ENCODE measurements at places on chromosomes 11 and 22.
A peak's percentile ranks its signal among the peaks of the same experiment; 100 is the strongest.

DNA sequence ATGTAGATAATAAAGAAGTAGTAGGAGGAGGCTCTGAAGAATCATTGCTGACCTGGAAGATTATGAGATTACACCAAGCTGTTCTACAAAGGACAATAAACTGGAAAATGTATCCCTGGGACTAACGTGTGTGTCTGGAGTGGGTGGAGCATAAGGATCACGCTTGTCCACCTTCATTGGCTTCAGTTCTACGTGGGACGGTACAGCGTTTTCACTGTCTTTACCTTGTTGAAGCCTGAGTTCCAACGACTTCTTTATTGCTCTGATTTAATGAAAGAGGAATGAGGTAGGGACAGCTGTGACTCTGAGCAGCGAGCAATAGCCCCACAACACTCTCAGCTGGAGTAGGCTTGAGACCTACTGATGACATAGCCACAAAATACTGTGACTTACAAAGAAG, 87.0 kb downstream of the ARHGAP42 start:
- DNase-seq = no peak

DNA sequence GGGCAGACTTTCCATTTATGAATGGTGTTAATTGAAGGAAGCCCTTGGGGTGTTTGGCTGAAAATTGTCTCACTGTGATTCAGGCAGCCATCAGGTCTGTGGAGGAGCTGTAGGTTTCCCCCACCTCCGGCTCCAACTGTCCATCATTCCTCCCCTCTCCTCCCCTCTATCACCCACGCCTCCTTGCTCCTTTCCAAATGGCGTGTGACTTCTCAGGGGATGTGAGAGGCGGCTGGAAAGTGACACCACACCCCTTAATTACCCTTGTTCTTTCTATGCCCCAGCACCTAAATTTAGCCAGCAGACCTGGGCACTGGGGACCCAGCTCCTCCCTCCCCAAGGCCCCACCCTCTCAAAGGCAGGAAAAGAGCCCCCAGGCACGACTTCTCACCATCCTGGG, 38.1 kb upstream of the SYT7 start:
- no peak for DNase-seq

GRCh38 chr11:69702769-69703452, 911 bp downstream of the FGF19 start:
- DNase-seq = no peak

DNA sequence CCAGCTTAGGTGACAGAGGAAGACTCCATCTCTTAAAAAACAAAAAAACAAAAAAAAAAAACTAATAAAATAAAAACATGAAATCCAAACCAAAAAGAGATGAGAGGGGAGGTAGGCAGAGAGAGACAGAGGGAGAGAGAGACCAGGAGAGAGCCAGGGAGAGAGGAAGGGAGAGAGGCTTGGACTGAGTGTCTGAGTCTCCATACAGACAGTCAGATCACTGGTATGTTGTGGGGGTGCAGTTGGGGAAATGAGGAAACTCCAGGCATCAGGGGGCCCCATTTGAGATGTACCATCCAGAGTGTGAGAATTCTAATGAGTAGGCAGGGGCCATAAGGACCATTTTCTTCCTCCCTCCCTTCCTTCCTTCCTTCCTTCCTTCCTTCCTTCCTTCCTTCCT, 53.1 kb upstream of the SEPTIN5 start:
- no peak for DNase-seq

DNA sequence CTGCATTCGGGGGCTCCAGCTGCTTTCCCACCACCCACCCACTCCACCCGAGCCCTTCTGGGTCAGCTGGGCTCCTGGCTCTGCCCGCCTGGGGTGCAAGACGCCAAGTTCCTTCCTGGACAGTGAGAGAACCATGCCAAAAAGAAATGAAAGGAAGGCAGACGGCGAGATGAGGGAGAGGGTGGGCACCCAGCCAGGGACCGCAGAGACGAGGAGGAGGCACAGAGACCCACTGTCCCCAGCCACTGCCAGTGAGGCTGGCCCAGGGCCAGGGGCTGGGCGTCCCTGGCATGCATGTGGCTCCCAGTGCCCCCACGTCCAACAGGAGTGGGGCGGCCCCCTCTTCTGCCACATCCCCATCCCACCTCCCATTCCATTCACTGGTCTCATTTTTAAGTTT, 10.8 kb upstream of the CD81 start:
- no peak for DNase-seq

DNA sequence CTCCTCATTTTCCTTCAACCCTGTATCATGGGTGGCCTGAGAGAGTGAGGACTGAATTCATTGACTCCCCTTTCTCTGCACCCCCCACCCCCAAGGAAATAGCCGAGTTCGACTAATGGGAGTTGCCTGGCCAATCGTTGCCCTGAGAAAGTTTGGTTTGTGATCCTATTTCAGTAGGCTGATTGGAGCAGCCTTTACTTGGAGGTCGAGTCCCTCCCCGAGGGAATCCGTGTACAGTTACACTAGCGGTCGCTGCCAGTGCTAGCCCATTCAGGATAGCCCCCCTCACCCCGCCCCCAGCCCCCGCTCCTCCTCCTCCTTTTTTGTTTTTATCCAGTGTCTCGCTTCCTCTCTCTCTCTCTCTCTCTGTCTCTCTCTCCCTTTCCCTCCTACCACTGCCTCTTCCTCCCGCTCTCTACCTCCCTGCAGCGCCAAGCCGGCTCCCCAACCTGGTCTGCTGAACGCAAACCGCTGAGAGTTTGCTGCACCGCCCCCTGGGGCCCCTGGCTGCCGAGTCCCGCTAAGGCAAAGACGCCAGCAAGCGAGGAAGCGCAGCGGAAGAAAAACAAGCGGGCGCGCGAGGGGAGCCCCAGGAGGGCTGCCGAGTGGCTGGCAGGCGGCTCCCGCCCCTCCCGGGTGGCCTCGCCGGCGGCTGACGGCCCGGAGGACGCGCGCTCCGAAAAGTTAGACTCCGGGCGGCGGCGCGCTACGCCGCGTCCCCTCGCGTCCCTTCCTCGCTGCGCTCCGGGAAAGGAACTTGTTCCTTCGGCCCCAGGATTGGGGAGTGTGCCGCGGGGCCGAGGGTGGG, at the start of gene GRAMD1B:
Gene GRAMD1B (plus strand): TSS at position 357 of the 808 bp plus-strand sequence. CDS start 524 bp downstream, outside the sequence.
- DNase-seq = peak; percentile 50

- DNase-seq = no peak
These were observed 163.6 kb upstream of the ISX start for GRCh38 chr22:34902335-34902734.

GRCh38 chr22:49956914-49957825, 3.4 kb upstream of the PIM3 start:
- DNase-seq = no peak

GRCh38 chr22:35022291-35022690, 43.7 kb upstream of the ISX start:
- no peak for DNase-seq

DNA sequence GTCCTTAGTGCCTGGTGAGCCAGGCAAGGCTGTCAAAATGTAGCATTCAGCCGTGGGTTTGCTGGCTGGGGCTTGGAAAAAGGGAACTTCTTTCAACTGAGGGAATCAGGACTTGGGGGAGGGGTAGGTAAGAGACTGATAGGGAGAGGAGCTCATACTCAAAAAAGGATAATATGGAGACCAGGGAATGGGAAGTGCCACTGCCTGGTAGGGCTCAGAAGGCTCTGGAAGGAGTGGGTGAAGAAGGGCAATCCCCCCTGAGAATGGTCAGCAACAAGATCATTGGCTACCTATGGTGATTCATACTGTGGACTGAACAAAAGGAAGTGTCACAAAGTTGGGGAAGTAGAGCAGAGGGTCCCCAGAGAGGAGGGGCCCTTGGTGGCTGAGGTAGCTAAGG, 1.9 kb downstream of the CNGA4 start:
- DNase-seq = no peak

DNA sequence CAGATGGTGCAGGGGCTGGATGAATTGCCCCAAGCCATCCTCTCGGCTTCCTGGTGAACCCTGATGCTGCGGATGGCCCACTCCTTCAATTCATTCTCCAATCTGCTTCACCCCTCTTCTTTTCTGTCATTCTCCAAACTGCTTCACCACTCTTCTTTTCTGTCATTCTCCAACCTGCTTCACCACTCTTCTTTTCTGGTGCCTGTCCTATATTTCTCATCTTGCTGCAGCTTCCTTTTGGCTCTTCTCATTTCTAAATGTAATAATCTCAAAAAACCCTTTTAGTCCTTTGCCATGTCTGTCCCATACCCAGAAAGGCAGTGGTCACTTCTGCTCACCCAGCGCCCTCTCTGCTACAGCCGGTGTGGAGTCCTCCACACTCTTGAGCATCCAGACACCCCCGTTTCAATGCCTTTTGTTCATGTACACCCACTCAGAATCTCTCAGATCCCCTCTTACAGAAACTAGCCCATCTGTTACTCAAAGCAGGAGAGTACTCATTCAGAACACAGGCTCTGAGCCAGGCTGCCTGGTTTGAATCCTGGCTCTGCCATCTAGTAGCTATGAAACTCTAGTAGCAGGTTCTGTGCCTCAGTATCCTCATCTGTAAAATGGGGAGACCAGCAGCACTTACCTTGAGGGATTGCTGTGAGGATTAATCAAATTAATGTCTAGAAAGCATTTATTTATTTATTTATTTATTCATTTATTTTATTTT, 14.9 kb downstream of the SERPIND1 start:
- no peak for DNase-seq

DNA sequence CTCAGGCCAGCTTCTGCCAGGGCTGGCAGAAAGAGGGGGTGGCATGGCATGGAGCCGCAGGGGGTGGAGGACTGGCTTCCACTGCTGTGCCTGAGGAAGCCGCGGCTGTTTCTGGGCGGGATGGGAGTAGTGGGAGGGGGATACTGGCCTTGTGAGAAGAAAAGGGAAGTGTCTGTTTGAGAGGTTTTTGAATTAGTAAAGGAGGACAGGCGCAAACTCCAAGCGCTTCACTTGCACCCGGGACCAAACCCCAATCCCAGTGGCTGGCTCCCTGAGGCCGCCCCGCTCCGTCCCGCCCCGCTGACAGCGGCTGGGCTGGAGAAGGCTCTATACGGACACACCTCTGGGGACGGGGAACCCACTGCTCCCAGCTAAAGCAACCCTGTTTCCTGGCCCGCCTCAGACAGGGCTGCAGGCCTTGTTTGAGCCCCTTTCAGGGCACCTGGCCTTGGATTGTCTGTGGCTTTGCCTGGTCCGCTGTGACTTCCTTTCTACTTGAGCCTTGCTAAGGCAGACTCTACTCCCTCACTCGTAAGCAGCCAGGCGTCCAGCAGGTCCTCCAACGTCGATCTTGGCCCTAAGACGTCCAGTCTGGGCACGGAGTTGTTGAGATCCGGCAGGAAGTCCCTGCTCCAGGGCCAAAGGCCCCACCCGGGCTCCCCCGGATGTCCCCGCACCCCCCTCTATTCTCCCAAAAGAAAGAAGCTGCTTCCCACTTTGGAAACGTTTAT, 2.2 kb downstream of the APOA1 start:
- DNase-seq = no peak

DNA sequence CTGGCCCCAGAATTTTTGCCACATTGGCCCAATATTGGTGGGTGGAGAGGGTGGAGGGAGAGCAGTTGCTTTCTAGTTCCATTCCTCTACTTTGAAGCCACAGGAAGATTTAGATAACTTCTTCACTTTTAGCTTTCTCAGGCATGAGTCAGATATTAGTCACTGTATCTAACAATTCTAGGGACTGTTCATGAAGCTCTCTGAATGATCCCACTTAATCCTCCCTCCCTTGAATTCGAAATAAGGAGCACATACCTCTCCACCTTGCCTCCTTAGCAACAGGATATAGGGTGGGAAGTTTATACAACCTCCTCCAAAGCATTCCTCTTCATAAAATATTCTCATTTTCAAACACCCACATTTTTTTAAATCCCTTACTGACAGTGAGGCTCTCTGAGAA, 13.5 kb downstream of the FSHB start:
- DNase-seq = no peak

GRCh38 chr22:46336119-46337078, 885 bp downstream of the TRMU start:
- no peak for DNase-seq

- no peak for DNase-seq
These were observed 315.9 kb upstream of the CCDC90B start for GRCh38 chr11:83601914-83602527.

GRCh38 chr11:47189100-47189834, 3.0 kb upstream of the PACSIN3 start:
- DNase-seq = no peak

GRCh38 chr11:121055076-121055475, 31.2 kb downstream of the TBCEL start:
- DNase-seq = no peak

DNA sequence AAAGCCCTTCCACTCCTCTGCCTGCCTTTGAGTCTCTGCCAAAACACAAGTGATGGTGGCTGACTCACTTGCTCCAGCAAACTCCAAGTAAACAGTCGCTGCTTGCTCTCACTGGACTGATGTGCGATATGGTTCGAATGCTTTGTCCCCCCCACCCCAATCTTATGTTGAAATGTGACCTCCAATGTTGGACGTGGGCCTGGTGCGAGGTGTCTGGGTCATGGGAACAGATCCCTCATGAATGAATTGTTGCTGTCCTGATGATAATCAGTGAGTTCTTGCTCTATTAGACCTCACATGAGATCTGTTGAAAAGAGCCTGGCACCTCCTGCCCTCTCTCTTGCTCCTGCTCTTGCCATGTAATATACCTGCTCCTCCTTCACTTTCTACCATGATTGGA, 747.9 kb downstream of the OPCML start:
- no peak for DNase-seq

DNA sequence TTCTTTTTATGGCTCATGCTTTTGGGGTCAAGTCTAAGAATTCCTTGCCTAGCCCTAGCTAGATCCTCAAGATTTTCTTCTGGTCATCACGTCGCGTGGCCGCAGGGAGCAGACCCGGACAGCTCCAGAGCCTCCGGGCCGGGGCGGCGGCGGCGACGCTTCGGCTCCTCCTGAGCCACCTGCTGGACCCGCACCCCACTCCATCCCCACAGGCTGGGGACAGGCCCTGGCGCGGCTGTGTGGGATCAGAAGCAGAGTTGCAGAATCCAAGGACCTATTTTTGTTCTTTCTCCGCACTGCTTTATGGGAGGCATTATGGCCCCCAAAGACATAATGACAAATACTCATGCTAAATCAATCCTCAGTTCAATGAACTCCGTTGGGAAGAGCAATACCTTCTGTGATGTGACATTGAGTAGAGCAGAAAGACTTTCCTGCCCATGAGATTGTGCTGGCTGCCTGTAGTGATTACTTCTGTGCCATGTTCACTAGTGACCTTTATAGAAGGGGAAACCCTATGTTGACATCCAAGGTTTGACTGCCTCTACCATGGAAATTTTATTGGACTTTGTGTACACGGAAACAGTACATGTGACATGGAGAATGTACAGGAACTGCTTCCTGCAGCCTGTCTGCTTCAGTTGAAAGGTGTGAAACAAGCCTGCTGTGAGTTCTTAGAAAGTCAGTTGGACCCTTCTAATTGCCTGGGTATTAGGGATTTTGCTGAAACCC, 12.4 kb upstream of the SCARF2 start:
- no peak for DNase-seq

DNA sequence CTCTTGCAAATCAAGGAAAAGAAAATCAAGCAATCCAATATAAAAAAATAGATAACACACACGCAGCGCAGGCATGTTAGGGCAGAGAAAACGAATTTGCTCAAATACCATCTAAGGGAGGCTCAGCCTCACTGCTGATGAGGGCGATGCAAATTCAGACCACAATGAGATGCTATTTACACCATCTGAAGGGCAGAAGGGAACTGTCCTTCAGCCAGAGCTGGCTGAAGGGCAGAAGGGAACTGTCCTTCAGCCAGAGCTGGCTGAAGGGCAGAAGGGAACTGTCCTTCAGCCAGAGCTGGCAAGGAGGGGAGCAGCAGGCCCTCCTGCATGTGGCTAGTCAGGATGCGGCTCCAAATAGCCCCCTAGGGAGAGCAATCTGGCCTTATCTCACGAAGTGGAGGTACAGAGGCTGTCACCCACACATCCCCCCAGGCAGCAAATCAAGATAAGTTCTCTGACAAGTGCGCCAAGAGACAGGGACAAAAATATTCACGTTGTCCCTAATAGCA, 7.6 kb upstream of the SLC39A13 start:
- DNase-seq = no peak

Data from stimulated activated CD8-positive, alpha-beta memory T cell treated with anti-CD3 and anti-CD28 coated beads, Interleukin-2, amount 100 ng/mL, for 1 hour (primary cell).